ENCODE measurements at places on chromosomes 16 and 17. TPM values are rescaled to one million over a fixed set of nuclear protein-coding genes. Genes with fewer than 3 reads are reported as not detected.

RNF227 gene
- total RNA-seq: 6.3 TPM

DHODH gene
- total RNA-seq: 12.0 TPM

KRT31 gene
- not detected for total RNA-seq

STX1B gene
- total RNA-seq: 0.46 TPM

All from NCI-H460 (cell line).